Right forelimb (tissue), 1 donor: ENCODE measurements at places on chromosomes 2 and 18.

GRCh38 chr18:23838233-23838632, 149.0 kb downstream of the LAMA3 start:
- no peak for DNase-seq

GRCh38 chr2:63049211-63049969, 1.2 kb upstream of the OTX1 start:
- DNase-seq: peak; percentile 60

- peak; percentile 15 for DNase-seq
Observed at GRCh38 chr2:15832030-15832709, 108.2 kb upstream of the MYCN start.

DNA sequence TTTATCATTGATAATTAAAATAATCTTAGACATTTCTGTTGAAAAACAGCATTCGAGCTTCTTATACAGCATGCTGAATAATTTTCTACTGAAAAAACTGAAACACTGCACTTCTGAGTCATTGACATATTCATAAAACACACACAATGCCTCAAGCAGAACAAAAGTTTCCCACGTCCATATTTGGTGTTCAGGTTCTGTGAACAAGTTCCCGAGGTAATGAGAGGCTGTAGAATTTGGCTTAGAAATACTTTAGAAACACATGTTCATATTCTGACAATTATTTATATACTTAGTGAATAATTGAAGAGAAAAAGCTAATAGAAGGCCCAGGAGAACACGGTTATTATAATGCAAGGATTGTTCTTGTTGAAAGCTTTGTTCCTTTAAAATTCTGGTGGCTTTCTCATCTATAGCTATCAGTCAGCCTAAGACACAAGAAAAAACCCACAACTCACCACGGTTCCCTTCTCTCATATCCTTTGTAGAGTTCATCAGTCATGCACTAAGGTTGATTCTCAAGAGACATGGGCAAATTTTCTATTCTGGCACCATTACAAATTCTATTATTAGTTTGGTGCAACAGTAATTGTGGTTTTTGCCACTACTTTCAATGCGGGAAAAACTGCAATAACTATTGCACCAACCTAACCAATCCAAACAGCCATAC, 194.4 kb downstream of the TMX3 start:
- no peak for DNase-seq

DNA sequence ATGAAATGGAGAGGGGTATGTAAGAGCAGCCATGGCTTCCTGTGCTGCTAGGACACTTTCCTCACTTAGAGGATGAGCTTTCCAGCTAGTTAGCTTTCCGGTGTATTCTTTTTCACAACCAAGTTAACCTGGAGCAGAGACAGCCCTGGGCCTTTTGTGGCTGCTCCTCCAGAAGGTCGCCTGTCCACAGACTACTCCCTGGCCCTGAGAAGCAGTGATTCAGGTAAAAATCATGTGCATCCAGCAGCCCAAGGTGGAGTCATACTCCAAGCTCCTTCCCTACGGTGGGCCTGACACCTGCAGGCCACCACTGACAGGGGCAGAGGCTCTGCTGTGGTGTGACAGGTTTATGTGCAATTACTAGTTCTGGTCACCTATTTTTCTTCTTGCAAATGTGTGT, 187.2 kb downstream of the ANKRD30B start:
- no peak for DNase-seq

DNA sequence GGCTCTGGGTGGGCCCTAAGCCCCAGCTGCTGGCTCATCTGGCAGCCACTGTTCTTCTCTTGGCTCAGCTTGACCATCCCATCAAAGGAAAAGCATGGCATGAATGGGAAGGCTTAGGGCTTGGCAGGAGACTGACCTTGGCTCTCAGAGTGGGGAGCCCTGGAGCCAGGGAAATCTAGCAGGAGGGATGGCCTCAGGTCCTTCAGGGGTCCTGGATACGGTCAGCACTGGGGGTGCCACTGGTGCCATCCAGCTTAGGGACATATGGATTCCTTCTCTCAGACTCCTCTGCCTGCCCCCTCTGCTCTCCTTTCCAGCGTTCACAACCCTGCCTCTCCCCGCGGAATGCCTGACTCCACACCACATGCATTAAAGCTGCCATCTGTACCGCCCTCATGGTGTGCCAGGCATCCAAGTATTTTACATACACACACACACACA, 165.5 kb upstream of the HAAO start:
- DNase-seq: peak; percentile 60

DNA sequence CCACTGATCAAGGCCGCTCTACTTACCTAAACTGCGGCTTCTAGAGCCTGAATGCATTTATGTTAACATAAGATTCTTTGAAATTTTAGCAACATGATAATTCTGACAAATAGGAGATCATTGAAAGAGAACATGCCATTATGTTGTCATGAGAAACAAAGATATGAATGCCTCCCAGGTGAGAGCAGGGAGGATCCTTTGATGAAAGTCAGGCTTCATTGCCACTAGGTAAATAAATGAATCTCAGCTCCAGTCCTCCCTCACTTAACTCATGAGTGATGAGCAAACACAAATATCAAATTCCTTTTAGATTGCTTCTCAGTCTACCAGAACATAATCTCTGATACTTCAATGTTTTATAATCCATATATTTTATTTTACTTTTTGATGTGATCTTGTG, 463.2 kb upstream of the CDH7 start:
- DNase-seq: no peak

DNA sequence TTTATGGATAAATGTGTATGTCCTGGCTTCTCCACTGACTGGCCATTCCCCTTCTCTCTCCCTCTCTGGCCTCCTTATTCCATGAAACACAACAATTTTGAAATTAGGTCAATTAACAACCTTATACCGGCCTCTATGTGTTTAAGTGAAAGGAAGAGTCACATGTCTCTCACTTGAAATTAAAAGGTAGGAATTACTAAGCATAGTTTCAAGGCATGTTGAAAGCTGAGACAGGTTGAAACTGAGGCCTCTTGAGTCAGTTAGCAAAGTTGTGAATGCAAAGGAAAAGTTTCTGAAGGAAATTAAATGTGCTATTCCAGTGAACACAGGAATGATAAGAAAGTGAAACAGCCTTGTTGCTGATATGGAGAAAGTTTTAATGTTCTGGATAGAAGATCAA, 69.7 kb downstream of the ADAM23 start:
- DNase-seq: no peak

GRCh38 chr2:74457549-74458131, 598 bp upstream of the WBP1 start:
- peak; percentile 81 for DNase-seq

- DNase-seq: no peak
Observed at GRCh38 chr2:178263159-178263860, 69.0 kb downstream of the OSBPL6 start.

DNA sequence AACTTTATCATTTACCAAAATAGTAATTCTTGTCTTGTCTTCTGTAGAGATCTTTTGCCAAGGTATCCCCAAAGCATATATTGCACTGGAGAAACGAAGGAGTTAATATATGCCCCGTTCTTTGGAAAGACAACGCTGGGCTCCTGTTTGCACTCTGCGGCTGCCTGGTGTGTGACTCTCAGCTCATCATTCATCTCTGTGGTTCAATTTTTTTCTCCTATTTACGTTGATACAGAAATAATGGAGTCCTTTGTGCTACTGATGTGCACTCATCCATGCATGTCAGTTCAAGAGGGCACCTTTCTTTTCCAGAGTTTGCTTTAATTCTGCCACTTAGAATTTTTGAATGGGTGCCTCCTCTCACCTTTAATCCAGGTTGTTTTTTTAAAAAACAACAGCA, 655.5 kb downstream of the DCDC2C start:
- DNase-seq: no peak

DNA sequence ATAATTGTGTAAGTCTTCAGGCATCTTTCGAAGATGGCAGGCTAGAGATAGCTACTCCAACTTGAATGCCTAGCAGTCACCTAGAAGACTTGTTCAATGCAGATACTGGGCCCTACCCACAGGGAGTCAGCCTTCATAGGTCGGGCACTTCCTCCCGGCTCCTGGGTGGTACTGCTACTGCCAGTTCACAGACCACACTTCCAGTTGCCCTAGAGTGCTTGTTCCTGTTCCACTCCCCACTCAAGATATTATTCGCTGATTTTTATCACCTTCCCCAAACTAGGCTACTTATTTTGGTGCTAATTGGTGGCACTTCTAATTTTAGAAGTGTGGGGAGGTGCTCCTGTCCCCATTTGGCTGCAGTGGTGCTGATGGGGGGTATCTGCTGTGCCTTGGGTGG, 34.2 kb downstream of the INPP4A start:
- DNase-seq: no peak

- no peak for DNase-seq
Observed at GRCh38 chr18:49285627-49286026, 174.8 kb downstream of the DYM start.

DNA sequence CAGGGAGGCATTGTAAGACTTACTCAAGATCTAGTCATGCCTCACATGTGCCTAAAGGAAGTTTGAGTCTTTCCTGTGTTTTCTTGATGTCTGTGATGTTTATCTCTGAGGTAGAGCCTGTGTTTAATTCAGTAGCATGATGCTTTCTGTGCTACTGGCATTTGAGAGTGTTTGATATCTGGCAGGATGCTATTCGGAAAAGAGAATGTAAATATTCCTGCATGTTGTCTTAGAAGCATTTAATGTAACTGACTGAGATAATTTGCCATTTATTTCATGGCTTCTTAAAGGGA, 58.8 kb downstream of the GREB1L start:
- DNase-seq: no peak

DNA sequence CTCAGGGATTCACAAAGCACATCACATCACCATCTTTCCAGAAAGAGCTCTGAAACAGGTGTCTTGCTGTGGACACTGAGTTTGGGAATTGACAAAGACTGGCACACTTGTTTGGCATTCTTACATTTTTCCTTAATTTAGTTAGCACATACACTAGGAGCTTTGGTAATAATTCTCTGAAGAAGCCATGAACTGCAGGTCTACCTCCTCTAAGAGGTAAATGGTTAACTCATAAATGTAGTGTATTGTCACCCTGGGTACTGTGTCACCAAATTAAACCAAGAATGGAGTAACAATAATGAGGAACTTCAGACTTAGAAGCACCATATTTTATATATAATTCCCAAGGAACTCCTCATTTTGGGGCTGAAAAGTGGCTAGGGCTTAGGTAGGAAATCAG, 22.6 kb downstream of the EIF4E2 start:
- DNase-seq: no peak

DNA sequence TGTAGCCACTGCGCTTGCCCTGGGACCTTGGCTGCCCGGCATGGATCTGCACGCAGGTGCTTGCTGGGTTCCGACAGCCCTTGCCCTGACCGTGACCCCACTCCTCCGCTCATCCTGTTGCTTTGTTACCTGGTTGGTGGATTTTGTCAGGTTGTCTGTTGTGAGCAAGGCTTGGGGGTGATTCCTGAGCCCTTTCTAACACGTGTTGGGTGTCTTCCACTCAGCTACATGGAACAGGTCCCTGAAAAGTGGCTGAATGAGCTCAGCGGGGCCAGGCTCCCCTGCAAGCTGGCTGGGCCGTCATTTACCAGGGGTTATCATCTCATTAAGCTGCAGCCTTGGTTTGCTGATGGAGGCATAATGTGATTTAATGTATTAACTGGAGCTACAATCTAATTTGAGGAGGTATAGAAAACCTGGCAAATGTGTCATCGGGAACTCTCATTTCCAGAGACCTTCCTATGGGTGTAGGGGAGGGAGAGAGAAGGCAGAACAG, 24.6 kb downstream of the RAMP1 start:
- DNase-seq: no peak

DNA sequence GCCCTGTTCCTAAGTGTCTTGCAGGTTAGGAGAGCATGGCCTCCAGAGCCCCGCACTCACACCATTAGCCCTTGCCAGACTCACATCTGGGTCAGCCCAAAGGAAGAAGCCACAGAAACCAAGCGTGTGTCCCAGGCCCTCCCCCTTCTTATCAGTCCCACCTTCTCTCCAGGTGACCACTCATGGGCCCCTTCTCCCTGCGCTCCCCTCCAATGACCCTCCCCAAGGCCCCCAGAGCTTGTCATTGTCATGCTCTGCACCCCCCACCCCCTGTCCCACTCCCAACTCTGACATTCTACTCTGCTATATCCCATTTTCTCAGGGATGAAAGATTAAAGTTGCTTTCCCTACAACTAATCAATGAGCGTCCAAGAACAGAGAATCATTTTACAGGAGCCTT, 30.1 kb downstream of the CAPN14 start:
- DNase-seq: no peak

GRCh38 chr2:43227830-43228281, 1.4 kb upstream of the ZFP36L2 start:
- DNase-seq: no peak

DNA sequence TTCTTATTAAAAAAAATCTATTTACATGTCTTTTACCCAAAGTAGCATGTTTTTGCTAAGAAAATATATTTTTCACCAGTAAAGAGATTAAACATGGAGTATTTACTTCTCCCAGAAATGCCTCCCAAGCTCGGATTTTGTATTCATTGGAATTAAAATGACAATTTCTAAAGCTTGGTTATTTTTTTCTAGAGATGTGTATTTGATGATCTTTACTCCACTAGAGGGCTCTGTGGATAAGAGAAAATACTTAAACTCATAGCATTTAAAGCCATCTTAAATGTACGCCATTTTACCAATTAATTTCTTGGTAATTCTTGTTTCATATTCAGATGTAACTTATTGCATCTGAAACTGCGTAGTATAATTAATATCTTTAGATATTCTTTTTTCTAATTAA, 461.4 kb downstream of the GALR1 start:
- DNase-seq: no peak

DNA sequence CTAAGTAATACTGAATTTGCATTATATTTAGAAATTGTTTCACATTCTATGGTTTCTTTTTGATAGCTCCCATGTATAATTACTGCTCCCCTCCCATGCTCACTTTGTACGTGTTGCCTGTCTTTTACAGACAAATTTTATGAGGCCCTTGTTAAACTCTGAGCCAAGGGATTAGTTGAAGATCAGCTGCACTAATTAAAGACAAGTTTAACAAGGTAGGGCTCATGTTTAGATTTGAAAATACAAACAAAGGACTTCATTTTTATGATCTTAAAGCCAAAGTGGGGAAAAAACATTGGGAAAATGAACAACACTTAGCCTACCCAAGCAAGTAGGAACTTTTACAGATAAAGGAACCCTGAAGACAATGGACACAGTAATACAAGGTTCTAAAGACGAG, 46.2 kb downstream of the ARHGAP28 start:
- no peak for DNase-seq

DNA sequence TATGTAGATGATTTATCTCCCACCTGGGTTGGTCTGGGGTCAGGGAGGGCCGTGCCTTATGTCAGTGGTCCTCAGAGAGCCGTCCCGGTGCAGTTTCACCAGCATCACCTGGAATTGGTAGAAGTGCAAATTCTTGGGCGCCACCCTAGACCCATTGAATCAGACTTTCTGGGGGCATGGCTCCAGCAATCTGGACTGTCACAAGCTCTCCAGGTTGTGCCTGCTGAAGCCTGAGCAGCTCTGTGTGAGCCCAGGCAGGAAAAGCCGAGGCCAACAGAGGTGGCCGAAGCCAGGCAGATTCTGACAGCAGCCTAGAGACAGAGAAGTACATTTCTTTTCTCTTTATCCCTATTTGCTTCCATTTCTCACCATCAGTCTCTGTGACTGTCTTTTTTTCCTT, 98.4 kb upstream of the SEC11C start:
- no peak for DNase-seq

- DNase-seq: peak; percentile 57
Observed at GRCh38 chr2:64203858-64204632, 59.8 kb upstream of the PELI1 start.
